ENCODE measurements at places on chromosomes 6 and 20.

GRCh38 chr6:2732503-2733089 lies 18.1 kb downstream of the MYLK4 start:
- DNase-seq: no peak

- DNase-seq: no peak
Measured at GRCh38 chr6:151154418-151154817, 85.3 kb upstream of the AKAP12 start.

GRCh38 chr6:36130667-36131510 lies 576 bp downstream of the MAPK13 start:
- no peak for DNase-seq

GRCh38 chr20:13212750-13213149 lies 8.3 kb upstream of the ISM1 start:
- no peak for DNase-seq

DNA sequence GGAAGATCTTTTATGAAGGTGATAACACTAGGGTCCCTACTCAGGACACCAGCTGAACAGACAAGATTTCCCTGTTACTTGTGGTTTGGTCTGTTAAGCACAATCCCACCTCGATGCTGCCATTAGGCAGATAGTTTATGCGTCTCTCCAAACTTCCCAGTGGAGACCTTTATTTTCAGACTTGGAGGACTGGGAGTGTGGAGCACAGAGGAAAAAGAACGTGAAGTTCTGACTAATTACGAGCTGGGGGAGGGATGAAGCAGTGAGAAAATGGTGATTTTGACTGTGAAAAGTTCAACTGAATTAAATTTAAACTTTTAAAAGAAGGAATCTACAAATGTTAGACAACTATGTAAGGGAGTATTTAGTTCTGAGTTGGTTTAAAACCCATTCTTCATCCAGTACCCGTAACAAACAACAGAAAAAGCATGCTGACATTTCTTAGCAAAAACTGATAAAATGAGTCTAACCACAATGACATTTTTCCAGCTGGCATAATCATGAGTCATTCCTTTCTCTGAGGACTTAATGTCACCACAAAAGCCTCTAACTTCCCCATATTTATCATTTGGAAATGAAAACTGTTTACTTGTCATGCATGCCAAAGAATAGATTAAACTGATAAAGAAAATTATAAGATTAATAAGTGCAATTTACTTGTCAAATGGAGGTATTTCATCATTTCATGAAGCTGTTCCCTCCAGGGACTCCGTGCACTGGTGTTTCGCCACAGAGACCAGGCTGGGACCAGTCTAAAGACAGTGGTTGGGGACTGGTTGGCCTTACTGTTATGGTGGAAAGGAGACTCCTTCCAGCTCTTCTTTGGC lies 113.3 kb upstream of the SSTR4 start:
- no peak for DNase-seq

DNA sequence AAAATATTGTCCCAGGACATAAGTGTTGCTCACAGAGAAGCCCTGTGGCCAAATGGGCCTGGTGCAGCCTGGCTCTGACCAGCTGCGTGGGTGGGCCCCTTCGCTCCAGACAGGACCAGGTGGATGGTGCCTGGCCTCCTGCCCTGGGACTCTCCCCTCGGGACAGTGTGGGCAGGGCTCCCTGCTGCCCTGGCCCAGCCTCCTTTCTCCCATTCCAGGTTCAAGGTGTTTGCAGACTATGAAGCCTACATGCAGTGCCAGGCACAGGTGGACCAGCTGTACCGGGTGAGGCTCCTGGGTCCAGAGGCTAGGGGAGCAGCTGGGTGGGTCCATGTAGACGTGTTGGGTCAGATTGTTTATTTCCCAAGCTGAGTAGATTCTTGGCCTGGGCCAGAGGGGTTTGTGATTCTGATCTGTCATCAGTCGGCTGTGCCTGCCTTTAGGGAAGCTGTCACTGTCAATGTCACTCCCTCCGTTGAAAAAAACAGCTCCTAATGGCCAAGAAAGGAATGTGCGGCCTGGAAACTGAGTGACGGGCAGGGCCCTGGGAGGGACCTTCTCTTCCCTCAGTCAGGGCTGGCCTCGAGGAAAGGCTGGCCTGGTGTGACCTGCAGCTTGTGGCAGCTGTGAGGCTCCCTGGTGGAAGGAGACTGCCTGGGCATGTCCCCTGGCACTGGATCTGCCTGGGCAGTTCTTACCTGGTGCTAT lies 47.7 kb downstream of the PYGB start:
- no peak for DNase-seq

- DNase-seq: no peak
Measured at GRCh38 chr6:33885132-33886057, 81.6 kb upstream of the MLN start.

GRCh38 chr6:98831057-98831958 lies 3.1 kb upstream of the POU3F2 start:
- peak; percentile 62 for DNase-seq

DNA sequence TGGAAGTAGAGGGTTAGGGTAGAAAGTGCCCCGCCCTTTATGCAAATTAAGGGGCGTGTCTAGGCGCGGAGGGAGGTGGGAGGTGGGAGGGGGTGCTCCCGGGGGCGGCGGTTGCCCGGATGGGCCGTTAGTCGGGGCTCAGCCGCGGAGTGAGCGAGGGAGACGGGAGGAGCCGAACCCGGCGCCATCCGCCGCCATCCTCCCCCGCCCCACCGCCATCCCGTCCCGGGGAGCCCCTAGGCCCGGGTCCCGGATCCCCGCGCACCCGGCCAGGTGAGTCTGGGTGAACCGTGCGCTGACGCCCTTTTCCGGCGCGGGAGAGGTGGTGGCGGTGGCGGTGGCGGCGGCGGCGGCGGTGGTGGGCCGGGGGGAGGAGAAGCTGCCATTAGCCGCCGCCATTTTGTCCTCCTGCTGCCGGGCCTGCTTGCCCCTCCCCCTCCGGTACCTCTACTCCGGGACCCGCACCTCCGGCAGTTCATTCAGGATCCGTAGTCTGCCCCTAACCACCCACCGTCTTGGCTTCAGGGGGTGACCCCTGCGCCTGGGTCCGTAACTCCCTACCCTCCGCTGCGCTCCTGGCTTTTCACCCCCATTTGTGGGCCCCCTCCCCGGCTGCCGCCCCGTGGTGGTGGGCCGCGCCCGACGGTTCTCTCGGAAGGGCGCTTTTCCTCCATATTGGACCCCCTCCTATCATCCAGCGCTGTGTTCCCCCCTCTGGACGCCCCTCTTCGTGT lies at the start of gene PRRC2A:
PRRC2A (plus strand) TSS at position 130 of the 734 bp plus-strand sequence. CDS start 2,075 bp downstream, outside the sequence.
- DNase-seq: no peak

GRCh38 chr6:25735261-25735660 lies 19.3 kb upstream of the SLC17A4 start:
- no peak for DNase-seq

DNA sequence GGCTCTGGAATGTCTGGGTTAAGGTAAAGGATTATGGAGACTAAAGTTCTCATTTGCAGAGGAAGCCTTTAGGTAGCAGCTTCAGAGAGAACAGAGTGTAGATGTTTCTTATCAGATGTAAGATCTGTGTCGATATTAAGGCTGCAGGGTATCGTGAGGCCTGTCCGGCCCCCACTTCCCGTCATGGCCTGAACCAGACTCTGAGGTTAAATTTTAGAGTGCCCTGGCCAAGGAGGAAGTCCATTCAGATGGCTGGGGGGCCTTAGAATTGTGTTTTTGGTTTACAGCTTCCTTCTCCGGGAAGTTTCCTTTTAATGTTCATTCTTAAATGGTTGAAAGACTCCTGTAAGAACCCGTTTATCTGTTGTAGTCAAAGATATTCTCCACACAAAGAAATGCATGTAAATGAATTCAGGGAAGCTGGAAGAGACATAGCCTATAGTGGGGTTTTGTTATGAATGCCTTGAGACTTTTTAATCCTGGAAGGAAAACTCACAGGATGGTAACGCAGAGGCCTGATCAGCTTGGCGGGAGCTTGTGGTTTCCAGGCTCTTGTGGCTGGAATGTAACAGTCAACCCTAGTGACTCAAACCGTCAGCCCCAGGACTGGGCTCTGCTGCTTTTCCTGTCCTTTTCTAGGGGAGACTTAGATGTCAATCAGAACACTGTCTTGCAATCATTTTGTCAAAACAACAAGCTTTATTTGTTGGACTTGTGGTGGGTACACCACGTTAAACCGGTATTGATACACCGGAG lies 34.7 kb downstream of the KIF25 start:
- no peak for DNase-seq

GRCh38 chr6:45424451-45424861 lies 46.7 kb upstream of the SUPT3H start:
- no peak for DNase-seq

DNA sequence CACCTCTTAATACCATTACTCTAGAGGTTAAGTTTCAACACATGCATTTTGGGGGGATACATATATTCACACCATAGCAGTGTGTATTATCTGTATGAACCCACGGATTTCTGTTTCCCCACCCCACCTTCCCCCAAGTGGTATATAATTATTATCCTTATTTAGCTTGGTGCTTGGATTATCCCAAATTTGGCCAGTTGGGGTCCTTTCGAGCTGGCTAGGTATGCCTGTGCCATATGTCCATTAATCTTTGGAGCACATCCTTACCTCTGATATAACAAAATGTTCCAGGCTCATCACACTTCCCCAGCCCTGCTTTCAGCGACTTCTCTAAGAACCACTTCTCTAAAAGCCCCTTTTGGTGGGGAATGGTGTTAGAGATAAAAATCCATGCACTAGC lies 118.7 kb upstream of the MLIP start:
- DNase-seq: no peak

DNA sequence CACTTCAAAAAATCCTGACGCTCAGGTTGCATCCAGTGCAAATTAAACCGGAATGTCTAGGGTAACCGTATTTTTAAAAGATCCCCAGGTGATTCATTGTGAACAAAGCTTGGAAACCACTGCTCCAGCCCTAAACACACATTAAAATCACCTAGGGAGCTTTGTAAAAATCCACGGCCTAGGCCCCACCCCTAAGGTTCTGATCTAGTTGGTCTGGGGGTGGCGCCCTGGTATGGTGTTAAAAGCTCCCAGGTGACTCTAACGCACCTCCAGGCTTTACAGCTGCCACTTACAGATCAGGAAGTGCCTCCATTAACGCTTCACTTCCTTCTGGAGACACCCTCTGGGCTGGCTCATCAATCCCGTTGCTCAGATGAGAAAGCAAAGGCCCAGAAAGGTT lies 92.2 kb downstream of the GRM4 start:
- DNase-seq: no peak

DNA sequence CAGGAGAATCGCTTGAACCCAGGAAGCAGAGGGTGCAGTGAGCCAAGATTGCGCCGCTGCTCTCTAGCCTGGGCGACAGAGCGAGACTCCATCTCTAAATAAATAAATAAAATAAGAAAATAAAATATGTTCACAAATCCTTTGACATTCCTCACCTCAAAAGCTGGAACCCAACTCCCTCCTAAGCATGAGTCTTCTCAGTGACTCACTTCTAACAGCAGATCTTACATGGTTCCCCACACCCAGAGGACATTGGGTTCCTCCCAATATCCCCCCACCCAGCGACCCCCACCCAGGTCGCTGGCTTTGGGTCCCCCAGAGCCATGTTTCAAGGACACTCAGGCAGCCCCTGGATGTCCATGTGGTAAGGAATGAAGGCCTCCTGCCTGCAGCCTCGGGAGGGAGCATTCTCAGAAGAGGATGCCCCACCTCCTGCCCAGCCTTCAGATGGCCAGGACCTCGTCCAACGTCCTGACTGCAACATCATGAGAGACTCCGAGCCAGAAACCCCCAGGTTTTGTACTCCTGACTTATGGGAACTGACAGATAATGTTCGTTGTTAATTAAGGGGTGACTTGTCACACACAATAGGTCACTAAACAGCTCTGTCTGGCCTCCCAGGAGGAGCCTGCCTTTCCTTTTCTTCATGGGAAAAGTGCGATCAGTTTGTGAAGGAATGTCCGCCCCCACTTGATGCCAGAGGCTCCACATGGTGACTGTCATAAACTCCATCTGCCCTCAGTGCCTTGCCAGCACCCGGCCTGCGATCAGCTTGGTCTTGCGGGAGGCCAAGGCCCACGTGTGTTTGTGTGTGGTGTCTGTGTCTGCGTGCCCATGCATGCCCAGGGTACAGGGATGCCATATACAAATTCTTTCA lies 10.1 kb upstream of the GMEB2 start:
- DNase-seq: no peak

- DNase-seq: no peak
Measured at GRCh38 chr20:53148771-53149147, 176.6 kb downstream of the TSHZ2 start.

GRCh38 chr20:9092113-9092512 lies 23.2 kb downstream of the PLCB4 start:
- no peak for DNase-seq

DNA sequence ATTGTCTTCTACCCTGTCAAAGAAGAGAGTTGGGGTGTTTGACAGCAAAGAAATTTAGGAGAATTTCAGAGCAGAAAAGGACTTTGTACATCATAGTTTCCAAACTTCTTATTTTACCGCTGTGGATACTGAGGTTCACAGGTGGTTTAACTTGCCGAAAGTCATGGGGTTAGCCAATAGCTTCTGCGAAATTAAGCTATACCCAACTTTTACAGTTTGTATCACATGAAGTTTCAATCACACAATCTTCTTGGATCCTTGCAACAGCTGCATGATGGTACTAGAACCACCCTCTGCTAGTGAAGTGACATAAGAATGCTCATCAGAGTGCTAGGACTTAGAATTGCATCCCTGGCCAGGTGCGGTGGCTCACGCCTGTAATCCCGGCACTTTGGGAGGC lies 345.5 kb downstream of the CD83 start:
- no peak for DNase-seq

DNA sequence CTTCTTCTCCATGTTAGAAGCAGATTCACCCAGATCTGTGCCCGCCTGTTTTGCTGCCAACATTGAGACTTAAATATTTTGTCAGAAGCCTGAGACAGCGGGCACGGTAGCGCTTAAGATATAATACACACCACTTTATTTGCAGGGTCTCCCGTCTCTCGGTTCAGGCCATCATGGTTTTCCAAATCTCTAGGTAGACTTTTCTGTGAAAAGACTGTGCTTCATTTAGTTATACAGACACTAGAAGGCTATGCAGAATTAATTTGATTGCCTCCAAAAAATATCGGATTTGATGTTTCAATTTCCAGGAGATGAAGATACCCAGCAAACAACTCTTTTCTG lies 598 bp downstream of the TBP start:
- DNase-seq: no peak

- no peak for DNase-seq
Measured at GRCh38 chr6:30136570-30137286, 788 bp downstream of the TRIM40 start.

DNA sequence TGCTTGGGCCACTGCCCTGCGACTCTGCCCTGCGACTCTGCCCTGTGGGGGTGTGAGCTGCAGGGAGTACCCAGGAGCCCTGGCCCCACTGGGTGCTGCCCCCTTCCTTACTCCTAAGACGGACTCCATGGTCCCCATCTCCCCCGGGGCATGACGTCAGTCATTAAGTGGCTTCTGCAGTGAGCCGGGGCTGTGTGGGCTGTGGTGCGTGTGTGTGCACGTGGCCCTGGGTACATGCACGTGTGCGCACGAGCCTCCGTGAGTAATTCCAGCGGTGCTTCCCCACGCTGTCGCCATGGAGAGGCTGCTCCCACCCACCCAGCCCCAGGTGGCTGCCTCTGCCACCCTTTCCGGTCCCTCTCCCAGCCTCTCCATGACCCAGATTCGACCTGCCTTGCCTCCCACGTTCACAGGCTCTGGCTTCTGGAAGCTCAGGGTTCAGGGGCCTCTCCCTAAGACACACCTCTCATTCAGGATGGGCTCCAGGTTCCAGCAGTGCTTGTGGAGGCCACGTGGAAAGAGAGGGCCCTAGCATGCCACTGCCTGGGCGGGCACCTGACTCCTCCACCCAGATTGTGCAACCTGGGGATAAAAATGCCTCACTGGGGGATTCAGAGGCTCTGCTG lies 88.3 kb downstream of the DLGAP4 start:
- DNase-seq: no peak
